ENCODE measurements at places on chromosomes 1 and 21.

DNA sequence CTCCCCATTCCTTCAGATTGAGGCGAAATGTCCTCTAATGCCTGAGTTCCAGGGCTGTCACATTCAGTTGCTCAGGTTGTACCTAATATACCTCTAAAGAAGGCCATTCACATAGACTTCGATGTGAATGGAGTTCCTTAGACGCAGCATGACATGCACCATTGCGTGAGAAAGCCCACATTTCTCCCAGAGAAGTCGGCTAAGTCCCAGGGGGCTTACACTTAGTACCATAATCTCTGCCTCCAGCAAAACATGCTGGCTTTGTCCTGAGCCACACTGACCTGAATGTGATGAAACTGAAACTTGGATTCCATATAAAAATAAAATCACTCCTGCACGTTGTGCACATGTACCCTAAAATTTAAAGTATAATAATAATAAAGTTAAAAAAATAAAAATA is 23.2 kb upstream of the SLC2A1 start:
- ATAC-seq = no peak

GRCh38 chr1:226882187-226882586 is 11.8 kb downstream of the PSEN2 start:
- no peak for ATAC-seq

GRCh38 chr1:206854401-206855129 is 10.9 kb upstream of the IL20 start:
- ATAC-seq = no peak

DNA sequence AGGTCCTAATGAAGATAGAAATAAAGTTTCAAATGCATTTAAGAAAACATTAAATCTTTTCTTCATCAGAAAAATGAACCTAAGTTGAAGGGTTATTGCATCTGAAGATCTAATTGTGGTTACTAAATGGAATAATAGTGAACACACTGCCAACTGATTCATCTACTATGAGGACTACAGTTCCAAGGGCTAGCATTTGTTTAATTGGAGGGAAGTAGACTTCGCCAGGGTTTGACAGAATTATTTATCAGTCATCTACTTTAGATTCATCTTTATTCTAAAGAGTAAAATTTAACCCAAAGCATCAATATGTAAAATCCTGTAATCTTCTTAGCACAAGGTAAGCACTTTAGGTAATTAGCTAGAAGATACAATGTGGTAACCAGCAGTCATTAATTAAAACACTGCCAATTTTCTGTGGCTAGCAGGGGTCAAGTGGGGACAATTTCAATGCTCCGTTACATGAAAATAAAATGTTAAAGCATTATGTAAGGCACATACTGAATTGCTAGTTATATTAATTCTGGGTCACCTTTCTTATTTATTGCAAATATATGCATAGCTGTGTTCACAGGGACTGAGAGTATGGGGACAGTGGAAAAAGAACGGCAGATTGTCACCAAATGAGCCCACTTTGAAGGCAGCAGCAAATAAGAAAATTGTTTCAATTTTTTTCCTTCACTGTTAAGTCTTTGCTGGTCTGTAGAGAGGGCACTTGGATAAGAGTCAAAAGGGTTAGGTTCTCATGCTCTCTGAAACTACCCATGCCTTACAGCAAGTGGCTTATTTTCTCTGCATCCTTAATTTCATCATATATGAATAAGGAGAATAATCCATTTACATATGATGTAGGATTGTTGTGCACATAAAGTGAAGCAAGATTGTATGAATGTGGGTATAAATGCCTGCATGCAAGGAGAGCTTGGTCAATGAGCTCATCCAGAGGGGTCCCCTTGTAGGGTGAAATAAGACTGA is 416.0 kb downstream of the PCP4 start:
- ATAC-seq = no peak

- peak; percentile 41 for ATAC-seq
These were observed 39.8 kb downstream of the HTR6 start for GRCh38 chr1:19704247-19705113.

GRCh38 chr1:41362749-41363590 is 1.7 kb downstream of the FOXO6 start:
- no peak for ATAC-seq

GRCh38 chr1:199937161-199937560 is 90.3 kb upstream of the NR5A2 start:
- no peak for ATAC-seq

DNA sequence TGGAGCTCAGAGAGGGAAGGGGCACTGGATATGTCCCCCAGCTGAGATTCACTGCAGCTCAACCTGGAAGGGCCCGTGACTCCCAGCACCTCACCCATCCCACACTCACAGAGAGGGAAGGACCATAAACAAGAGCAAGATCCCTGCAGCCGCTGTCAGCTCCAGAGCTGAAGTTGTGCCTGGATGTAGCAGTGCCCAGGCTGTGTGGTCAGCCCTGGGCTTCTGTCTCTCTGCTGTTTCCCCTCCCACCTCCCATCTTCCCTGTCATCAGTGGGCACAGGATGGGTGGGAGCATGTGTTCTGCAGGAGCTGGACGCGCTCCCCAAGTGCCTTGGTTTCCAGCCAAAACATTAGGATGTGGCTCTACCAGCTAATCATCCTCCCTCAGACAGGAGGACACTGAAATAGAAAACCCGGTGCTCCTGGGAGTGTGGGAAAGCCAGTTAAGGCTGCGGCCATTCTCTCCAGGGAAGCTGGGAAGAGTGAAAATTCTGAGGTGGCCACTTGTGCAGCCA is 282.7 kb downstream of the NPHP4 start:
- ATAC-seq = no peak

GRCh38 chr1:207156095-207156494 is 52.1 kb downstream of the C4BPA start:
- no peak for ATAC-seq

- no peak for ATAC-seq
These were observed 54.1 kb downstream of the C8A start for GRCh38 chr1:56908619-56909221.
